Mesenchymal stem cell (in vitro differentiated cells and primary cell): ENCODE measurements at places on chromosomes 12 and 14.
A peak's percentile ranks its signal among the peaks of the same experiment; 100 is the strongest.

- peak overlapping the region; percentile 33 for H3K27ac ChIP-seq
- H3K4me1 ChIP-seq, result peaks cover 5% of the 10 kb centered on the region
- no peaks in the 10 kb centered on the region for H3K27me3 ChIP-seq
- H3K36me3 ChIP-seq, result no peaks in the 10 kb centered on the region
- no peak overlapping the region for H3K4me3 ChIP-seq
Measured at GRCh38 chr12:110555577-110556406, 27.3 kb downstream of the PPTC7 start.

DNA sequence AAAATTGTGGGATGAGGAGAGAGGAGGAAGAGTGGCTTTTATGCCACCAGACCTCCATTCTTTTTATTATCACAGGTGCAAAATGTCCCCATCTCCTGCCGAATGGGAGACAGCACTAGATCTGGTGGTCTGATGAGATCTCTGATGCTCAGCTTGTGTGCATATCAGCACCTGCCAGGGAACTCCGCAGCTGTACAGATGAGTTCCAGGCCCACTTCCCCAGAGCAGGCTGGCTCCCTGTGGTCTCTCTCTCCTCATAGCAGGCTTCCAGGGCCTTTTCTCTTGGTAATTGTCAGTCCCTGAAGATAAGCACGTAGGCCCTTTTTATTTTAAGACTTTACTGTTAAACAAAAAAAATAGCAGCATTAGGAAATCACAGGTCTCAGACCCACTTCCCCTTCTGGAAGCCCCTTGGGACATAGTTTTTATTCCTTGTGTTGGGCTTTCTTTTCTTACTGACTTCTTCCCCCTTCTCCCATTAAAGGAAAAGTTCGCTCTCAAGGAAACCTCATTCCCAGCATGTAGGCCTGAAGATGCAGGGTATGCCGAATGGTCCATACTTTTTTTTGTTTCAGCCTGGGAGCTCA, 4.5 kb upstream of the TBC1D30 start:
- H3K27ac ChIP-seq, result no peak overlapping the region
- peaks cover 2% of the 10 kb centered on the region for H3K36me3 ChIP-seq
- peaks cover 10% of the 10 kb centered on the region for H3K4me1 ChIP-seq
- no peak for DNase-seq
- H3K27me3 ChIP-seq, result peaks cover 39% of the 10 kb centered on the region

GRCh38 chr12:6554168-6555017, 1.4 kb downstream of the IFFO1 start:
- H3K4me3 ChIP-seq, result peak overlapping the region; percentile 98
- peaks cover 35% of the 10 kb centered on the region for H3K36me3 ChIP-seq
- no peaks in the 10 kb centered on the region for H3K27me3 ChIP-seq
- DNase-seq, result peak; percentile 87
- H3K4me1 ChIP-seq, result peaks cover 49% of the 10 kb centered on the region
- peak overlapping the region; percentile 61 for H3K27ac ChIP-seq

- no peaks in the 10 kb centered on the region for H3K4me1 ChIP-seq
- no peak for DNase-seq
- H3K27me3 ChIP-seq, result no peaks in the 10 kb centered on the region
- H3K36me3 ChIP-seq, result peaks cover 3% of the 10 kb centered on the region
- no peak overlapping the region for H3K4me3 ChIP-seq
Measured at GRCh38 chr14:90700933-90701776, 115.1 kb downstream of the TTC7B start.

GRCh38 chr12:121657305-121658008, 12.0 kb downstream of the MORN3 start:
- DNase-seq, result no peak
- no peaks in the 10 kb centered on the region for H3K27me3 ChIP-seq
- no peaks in the 10 kb centered on the region for H3K36me3 ChIP-seq
- no peak overlapping the region for H3K4me3 ChIP-seq

GRCh38 chr12:1949771-1950470, 31.5 kb upstream of the CACNA2D4 start:
- peaks cover 82% of the 10 kb centered on the region for H3K36me3 ChIP-seq
- no peak overlapping the region for H3K27ac ChIP-seq
- H3K27me3 ChIP-seq, result no peaks in the 10 kb centered on the region
- H3K4me1 ChIP-seq, result no peaks in the 10 kb centered on the region

DNA sequence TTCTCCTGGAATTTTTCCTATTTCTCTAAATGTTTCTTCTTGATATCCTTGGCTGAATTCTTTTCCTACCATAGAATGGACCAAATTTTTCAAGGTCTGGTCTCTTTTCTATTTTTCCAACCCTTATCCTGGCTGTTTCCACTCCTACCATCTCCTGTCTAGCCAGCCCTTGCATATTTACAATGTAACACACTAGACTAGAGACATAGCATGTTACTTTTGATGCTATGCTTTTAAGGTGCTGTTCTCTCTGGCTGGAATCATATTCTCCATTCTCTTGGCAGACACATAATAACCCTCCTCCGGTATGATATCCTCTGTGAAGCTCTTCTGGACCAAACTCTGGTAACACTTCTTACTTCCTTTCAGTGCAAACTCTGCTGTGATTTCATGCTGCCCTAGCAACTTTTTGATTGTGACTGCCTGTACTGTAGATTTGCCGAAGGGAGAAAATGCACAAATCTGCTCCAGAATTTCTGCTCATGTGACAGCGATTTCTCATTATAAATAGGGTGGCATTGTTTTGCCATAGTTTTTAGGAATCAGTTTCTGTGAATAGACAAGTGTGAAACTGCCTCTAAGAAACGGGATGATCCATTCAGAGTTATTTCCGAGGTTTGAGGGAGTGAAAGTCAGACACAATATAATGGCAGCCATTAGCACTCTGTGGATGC, 284.4 kb downstream of the MDGA2 start:
- no peak overlapping the region for H3K4me3 ChIP-seq
- H3K27me3 ChIP-seq, result no peaks in the 10 kb centered on the region
- DNase-seq, result no peak
- no peak overlapping the region for H3K27ac ChIP-seq
- H3K4me1 ChIP-seq, result peaks cover 1% of the 10 kb centered on the region
